ENCODE measurements at places on chromosomes 6 and 20.

DNA sequence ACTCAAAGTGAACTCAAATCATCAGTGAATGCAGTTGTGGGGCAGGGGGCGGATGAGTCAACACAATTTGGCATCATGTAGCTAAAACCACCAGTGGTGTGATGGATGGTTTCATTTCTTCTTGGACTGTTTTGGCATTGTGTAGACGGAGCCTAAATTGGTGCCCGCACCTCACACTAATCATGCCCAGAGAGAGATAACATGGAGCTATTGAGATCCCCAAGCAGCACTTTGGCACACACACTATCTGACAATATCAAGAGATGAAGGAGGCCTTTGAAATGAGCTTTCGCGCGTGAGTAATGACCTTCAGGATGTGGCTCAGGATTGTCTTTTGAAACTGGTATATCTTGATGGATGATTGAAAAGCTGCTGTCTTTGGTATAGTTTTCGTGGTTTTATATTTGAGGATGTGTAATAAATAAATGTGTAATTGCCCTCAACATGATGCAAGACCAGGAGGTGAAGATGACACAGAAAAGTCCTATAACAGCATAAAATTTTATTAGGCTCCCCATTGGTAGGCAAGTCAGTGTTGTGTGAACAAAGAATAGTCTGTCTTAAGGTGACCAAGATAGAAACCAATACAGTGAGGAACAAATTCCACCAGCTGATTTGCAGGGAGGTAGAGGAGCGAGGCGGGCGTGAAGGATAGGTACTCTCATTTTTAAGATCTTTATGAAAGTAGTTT is 174.2 kb downstream of the TSHZ2 start:
- DNase-seq: peak; percentile 37

DNA sequence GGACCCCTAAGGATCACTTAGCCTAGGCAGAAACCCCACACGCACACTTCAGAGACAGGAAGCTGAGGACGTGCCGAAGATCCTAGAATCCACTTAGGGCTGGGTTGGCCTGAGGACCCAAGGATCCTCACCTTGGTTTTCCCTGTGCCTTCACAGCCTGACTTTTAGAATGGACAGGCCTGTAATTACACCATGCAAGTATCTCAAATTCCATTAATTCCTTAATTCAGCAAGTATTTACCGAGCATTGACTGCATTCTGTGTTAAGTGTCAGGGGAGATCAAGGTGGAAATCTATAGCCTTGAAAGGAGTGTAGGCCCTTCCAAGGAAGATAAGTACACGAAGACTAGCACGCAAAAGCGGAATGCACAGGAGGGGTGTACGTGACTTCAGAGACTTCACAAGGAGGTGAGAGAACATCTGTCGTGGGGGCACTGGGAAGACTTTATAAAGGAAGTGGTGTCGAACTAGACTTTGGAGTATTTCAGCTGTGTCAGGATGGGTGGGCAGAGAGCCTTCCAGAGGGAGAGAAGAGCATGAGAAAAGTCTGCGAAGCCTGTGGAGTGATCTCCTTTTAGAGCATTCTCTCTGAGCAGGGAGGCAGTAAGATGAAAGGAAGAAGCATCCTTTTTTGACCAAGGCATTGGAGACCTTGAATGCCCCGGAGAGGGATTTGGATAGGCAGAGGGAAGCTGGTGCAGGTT is 4.0 kb downstream of the DSP start:
- no peak for DNase-seq

DNA sequence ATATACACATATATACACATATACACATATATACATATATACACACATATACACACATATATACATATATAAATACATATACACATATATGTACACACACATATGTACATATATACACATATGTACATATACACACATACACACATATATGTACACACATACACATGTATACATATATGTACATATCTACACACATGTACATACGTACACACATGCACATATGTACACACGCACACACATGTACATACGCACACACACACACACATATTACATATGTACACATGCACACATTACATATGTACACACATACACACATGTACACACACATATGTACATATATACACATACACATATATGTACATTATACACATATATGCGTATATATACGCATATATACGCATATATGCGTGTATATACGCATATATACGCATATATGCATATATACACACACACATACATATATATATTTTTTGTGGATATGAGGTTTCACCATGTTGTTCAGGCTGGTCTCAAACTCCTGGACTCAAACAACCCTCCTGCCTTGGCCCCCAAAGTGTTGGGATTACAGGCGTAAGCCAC is 27.2 kb downstream of the SRC start:
- DNase-seq: no peak

- DNase-seq: no peak
These were observed 111.2 kb upstream of the HIVEP1 start for GRCh38 chr6:11900662-11901598.
